SK-N-SH (cell line): ENCODE measurements at places on chromosomes 16 and 17.
A peak's percentile ranks its signal among the peaks of the same experiment; 100 is the strongest.

DNA sequence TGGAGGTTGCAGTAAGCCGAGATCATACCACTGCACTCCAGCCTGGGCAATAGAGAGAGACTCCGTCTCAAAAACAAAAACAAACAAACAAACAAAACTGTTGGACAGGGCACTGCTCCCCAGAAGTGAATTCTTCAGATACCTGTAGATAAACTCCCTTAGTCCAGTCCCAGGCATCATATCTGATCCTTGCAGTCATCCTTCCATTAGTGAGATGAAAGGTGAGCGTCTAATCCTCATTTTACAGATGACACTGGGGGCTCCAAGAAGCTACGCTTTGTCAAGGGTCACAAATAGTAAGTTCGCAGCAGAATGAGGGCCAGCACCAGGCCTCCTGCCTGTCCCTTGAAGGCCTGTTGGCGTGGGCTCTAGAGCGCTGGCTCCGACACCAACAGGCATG is 102.0 kb downstream of the OR1D5 start:
- no peak for DNase-seq

DNA sequence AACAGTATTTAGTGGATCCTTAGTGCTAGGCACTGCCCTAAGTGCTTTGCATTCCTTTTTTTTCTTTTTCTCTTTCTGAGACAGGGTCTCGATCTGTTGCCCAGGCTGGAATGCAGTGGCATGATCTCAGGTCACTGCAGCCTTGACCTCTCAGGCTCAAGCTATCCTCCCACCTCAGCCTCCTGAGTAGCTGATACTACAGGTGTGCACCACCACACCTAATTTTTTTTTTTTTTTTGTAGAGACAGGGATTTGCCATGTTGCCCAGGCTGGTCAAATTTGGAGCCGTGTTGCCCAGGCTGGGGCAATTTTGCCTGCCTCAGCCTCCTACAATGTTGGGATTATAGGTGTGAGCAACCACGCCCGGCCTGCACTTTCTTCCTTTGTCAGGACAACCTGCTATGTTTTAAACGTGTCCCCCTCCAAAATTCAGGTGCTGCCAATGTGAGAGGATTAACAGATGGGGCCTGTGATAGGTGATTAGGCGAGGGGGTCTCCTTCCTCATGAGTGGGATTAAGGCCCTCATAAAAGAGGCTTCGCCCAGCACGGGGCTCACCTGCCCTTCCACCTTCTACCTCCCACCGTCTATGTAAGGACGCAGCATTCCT is 5.4 kb downstream of the NQO1 start:
- DNase-seq: no peak

DNA sequence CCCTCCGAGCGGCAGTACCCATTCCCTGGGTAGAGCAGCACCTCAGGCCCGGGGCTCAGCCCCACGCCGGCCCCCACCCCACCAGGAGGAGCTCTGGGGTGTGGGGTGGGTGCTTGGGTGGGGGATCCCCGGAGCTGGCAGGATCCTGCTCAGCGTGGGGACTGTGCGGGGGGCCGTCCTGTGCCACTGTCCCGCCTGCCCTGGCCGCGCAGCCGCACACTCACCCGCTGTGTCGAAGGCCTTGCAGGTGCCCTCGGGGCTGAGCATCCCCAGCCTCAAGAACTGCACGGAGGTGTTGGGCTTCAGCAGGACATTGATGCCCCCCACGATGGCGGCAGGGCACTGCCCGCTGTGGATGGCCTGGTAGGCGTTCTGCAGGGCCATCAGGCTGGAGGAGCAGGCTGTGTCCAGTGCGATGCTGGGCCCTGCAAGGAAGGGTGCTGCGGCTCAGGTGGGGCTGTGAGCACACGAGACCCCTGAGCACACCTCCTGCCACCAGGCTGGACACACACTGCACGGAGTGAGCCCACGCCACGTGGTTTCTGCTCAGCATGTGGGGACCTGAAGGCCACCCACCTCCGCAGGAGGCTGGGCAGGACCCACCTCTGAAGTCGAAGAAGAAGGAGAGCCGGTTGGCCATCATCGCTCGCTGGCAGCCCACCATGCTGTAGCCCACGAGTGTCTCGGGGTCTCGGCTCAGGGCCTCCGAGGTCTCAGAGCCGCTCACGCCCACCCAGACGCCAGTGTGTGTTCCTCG is 4.9 kb downstream of the FASN start:
- no peak for DNase-seq

- DNase-seq: no peak
Measured at GRCh38 chr17:77018504-77018903, 122.3 kb upstream of the SEC14L1 start.

GRCh38 chr17:83028851-83029250 is 50.6 kb upstream of the METRNL start:
- DNase-seq: no peak

GRCh38 chr16:1426734-1427471 is 4.0 kb upstream of the PERCC1 start:
- peak; percentile 55 for DNase-seq

DNA sequence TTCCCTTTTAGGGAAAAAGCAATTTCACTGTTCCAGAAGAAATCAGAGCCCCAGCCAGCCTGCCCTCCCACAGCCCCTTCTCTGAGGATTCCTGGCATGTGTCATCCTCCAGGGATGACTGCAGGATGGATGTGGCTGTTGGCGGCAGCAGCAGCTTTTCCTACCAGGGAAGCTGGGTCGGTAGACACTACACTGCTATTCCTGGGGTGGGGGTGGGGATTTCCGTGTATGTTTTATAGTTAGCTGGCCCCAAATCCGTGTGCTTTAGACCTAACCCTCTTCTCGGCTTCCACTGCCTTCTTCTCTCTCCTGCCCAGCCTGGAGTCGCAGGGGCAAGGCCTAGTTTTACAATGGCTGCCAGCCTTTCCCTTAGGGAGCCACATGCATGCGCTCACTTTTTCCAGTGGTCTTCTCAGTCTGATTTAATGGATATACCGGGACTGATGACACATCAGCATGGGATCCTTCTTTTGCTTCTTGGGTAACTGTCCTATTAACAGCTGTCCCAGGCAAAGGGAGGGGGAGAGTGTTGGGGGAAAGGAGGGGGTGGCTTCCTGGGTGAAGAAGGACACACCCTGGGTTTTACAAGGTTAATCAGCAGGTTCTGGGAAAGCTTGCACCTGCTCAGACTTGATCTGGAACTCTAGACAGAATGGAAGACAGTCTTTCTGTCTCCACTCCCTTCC is 2.7 kb upstream of the NFE2L1 start:
- DNase-seq: no peak

DNA sequence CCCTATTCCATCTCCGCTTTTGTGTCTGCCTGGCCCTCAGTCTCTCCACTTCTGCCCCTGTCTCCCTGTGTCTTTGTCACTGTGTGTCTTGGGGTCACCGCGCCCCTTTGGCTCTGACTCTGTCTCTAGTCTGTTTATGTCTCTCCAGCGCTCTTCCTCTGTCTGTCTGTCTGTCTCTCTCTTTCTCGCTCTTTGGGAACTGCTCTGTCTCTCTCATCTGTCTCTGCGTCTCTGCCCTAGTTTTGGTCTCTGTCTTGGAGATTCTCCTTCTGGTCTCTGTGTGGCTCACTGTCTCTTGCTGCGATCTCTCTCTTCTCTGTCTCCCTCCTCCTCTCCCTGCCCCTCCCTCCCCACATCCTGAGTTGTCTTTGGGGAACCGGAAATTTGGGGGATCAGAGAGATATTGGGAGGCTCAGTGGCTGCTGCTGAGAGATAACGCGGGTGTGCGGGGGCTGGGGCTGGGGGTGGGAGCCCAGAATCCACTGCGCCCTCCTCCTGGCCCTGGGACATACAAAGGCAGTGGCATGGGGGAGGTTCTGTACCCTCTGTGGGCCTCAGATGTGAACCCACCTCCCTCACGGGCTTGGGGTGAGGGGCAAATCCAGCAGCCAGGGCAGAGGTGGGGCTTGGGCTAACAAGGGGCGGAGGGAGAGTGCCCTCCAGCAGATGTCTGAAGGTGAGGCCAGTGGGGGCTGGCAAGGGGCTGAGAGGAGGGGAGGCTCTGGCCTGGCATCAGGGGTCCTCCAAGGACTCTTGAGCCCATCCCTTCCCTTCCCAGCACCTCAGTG is 24.4 kb downstream of the LAT start:
- no peak for DNase-seq

DNA sequence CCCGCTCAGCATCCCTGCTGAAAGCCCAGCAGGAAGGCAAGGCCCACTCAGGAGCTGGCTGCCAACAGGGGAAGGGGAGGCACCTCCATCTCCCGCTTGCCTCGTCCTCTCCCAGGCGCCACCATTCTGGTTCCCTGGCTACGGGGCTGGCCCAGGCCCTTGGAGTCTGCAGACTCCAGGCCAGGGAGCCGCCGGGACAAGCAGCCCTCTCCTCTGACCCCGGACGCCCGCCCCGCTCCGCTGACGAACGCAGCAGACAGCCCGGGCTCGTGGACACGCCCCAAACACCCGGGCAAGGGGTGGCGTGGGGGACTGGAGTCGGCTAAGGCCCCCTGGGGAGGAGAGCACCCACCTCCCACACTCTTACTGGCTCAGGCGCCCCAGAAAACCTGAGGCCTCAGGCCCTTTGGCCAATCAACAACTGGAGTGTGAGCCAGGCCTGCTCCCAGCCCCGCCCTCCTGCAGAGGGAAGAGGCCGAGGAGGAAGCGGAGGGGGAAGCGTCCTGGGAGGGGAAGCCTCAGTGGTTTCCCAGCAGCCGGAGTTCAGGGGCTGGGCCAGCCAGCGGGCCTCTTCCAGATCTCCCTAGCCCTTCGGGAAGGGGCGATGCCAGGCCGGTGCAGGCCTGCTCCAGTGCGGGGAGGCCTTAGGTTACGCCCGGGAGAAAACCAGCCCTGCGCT is 4.2 kb downstream of the MNT start:
- peak; percentile 81 for DNase-seq

DNA sequence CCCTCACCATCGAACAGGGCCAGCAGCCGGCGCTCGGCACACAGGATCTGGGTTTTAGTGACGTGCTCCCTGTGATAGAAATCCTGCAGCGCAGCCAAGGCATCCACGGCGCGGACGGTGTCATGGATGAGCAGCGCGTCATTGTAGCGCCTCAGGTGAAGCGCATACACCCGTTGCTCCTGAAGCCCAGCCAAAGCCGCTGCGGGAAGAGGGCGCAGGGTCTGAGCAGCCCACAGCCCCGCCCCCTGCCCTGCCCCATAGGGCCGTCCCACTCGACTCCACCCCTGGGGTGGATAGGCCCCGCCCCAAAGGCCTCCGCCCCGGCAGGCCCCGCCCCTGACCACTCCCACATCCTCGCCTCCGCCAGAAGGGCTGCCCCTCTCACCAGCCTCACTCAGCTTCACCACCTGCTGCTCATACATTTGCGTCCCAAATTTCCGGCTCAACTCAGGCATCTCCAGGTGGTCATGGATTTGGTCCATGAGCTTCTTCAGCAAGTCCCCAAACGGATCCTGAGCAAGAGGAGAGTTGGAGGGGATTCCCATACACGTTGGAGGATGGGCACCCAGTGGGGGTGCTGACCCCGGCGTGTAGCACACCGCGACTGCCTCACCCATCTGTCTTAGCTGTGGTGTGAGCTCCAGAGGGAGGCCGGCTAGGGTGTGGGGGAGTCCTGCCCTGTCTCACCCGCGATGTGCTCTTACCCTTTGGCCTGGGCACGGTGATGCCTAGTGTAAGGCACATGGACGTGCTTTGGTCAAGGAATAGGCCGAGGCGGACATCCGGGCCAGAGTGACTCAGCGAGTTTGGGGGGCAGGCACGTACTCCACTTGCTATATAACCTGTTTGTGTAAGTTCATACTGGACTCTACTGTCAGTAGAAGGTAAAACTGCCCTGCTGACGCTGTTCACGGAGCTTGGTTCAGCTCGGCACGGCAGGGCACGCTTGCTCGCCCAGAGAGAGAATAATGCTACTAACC is 4.6 kb downstream of the DHX58 start:
- DNase-seq: peak; percentile 100

GRCh38 chr17:79760197-79760906 is 17.6 kb upstream of the CBX2 start:
- no peak for DNase-seq
